ENCODE measurements at places on chromosomes 11 and 22. TPM values are rescaled to one million over a fixed set of nuclear protein-coding genes. Genes with fewer than 3 reads are reported as not detected.

SEPTIN5 gene
- total RNA-seq: 7.0 TPM

VWA5A gene
- total RNA-seq: 14.6 TPM

NUDT8 gene
- total RNA-seq: 12.9 TPM

AAMDC gene
- total RNA-seq: 49.1 TPM

OR9G4 gene
- not detected for total RNA-seq

DNA sequence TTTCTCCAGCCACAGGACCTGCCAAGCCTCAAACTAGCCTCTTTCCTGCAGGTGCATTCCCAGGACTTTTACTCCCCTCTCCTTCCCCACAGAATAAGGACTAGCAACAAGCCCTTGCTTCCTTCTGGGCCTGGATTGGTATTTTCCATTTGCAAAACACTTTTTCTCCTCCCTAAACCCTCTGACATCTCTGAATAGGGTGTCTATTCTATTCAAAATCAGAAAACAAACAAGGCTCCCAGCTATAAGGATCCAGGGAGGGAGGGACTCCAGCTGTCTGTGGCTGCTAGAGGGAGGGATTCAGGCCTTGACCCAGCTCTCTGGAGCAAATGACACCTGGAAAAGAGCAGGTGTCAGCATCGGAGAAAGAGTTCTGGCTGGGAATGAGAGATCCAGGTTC is 168.5 kb upstream of the BDNF start:
- no peak for DNase-seq

- no peak for DNase-seq
Measured at GRCh38 chr11:46512261-46512881, 81.5 kb downstream of the AMBRA1 start.

GRCh38 chr22:30252411-30253204 is 6.0 kb upstream of the LIF start:
- no peak for DNase-seq

GRCh38 chr11:46308631-46309419 is 31.4 kb downstream of the CREB3L1 start:
- DNase-seq: no peak

GRCh38 chr11:48170241-48171233 is 46.1 kb upstream of the OR4B1 start:
- no peak for DNase-seq

DNA sequence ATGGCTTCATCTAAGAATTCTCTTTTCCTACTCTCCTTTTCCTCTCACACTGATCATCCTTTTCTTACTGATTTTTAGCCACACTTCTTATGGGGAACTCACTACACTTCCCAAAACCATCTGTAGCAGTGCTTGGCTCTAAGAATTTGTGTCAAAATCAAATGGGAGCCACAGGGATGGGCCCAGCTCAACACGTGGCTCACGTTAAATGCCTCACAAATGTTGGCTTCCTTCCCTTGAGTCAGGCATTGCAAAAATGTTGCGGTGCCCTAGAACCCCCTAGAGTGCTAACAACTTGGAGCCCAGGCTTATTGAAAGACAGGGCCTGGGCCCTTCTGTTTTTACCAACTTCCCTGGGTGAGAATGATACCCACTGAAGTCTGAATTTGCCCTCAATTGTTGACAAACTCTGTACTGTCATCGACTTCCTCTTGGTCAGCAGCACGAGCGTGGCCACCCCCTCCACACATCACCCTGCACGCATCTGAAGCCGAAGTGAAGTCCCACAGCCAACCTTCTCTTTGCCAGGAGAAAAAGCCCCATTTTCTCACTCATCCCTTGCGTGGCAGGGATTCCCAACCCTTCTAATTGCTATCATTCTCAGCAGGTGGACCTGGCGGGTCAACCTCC is 69.7 kb downstream of the ELFN2 start:
- DNase-seq: no peak

DNA sequence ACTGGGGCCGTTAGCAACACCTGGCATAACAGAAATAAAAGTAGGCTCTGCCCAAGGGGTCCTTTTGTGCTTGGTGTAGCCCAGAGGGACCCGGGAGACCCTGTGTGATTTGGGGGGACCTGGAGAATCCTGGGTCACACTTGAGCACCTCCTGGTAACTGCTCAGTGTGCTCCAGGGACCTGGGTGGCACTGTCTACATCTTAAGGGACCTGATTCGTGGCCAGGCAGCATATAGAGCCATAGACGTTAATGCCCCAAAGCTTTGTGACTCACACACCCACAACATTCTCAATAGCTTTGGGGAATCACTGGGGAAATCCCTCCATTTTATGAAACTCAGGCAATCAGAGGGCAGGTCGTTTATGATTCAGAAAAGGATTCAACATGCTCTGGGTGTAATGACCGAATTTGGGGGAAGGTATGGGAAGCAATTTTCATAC is 3.6 kb upstream of the IGF2 start:
- DNase-seq: no peak

All from mesenteric fat pad (tissue), 1 donor.